Peyer's patch (tissue), 4 donors: ENCODE measurements at places on chromosomes 12 and 14. TPM values are rescaled to one million over a fixed set of nuclear protein-coding genes. Genes with fewer than 3 reads are reported as not detected.

DNA sequence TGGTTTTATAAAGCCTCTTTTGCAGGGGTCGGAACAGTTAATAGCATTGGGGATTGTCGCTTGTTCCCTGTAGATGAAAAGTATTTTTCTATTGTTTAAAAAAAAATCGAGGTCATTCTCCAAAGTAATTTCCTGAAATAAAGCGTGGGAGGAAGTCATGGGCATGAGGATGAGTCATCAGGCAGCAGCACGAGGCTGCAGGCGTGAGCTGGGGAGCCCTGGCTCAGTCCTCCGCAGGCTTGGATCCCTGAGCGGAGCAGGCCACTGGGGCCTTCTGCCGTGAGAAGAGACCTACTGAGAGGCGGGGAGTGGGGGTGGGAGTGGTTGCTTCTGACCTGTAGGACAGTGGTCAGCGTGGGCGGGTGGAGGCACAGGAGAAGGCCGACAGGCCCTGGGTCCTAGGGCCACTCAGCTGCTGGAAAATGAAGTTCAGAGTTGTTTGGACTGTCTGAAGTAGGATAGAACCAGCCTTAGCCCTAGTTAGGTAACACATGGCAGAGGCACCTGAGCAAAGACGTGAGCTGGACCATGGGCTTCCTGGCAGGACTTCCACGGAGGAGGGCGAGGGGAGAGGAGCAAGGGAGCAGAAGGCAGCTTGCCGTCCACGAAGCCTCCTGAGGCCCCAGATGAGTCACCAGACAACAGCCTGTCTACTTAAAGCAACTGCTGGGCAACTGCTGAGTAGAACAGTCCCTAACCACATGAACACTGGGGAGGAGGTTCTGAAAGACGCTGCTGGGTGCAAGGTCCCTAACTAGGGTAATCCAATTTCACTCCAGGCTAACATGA, 21.1 kb upstream of the LGALS3 start:
- peak; percentile 88 for DNase-seq
- H3K4me1 ChIP-seq: peaks cover 27% of the 10 kb centered on the region
- peak overlapping the region; percentile 93 for H3K27ac ChIP-seq
- H3K27me3 ChIP-seq: no peaks in the 10 kb centered on the region
- H3K36me3 ChIP-seq: no peaks in the 10 kb centered on the region

Gene BDKRB1
- 2.3 TPM for total RNA-seq

Gene FAM222A
- 26.1 TPM for total RNA-seq

DNA sequence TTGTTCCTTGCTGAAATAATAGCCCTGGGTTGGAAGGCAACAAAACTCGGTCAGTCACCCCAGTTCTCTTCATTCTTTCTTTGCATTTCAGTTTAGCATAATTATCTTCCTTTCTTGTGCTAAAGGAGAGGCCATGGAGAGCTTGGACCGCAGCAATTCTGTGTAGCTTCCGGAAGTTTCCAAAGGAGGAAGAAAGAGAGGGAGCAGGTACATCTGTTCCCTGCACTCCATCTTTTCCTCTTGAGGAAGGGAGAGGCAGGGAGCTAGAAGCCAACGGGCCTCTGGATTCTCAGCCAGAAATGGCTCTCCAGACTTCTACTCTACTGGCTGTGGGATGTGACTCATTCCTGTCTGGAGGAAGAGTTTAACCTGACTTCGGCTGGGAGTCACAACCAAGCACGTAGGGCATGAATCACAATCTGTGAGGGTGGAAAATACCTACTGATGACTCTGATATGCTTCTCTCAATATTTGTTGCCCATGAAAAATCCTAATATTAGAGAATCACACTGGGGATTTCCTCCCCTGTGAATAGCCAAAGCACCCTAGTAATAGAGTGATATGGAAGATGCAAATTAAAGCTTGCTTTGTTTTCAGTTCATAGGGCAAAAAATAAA, 17.0 kb downstream of the ANO6 start:
- no peak for DNase-seq
- H3K36me3 ChIP-seq: no peaks in the 10 kb centered on the region
- H3K27me3 ChIP-seq: no peaks in the 10 kb centered on the region
- peaks cover 47% of the 10 kb centered on the region for H3K4me1 ChIP-seq

GRCh38 chr14:38248321-38249028, 7.4 kb downstream of the CLEC14A start:
- no peaks in the 10 kb centered on the region for H3K36me3 ChIP-seq
- H3K27ac ChIP-seq: no peak overlapping the region
- H3K4me3 ChIP-seq: no peak overlapping the region
- H3K27me3 ChIP-seq: no peaks in the 10 kb centered on the region
- no peaks in the 10 kb centered on the region for H3K4me1 ChIP-seq

GRCh38 chr14:51880835-51881580, 20.6 kb downstream of the GNG2 start:
- H3K27me3 ChIP-seq: no peaks in the 10 kb centered on the region
- H3K27ac ChIP-seq: no peak overlapping the region
- no peak for DNase-seq
- no peaks in the 10 kb centered on the region for H3K36me3 ChIP-seq

Gene SMIM41
- not detected for total RNA-seq

DNA sequence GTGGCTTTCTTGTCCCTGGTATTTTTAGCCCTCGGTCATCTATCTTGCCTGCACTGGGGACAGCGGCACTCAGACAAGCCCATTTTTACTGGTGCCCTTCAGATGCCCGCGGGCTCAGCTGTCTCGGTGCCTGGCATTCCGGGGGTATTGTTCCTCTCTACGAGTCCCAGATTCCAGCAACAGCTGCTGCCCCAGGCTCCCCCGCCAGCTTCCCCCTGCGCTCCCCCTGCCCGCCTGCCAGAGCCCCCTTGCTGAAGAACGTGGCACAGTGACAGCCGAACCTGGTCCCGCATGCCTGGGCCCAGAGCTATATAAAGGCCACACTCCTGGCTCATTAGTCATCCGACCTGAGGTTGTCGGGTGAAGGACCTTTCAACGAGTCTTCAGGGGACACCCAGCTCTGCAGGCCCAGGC, 10.9 kb upstream of the MYL2 start:
- H3K4me3 ChIP-seq: no peak overlapping the region
- no peaks in the 10 kb centered on the region for H3K36me3 ChIP-seq
- H3K27me3 ChIP-seq: no peaks in the 10 kb centered on the region
- DNase-seq: no peak

Gene CPNE8
- 4.4 TPM for total RNA-seq

DNA sequence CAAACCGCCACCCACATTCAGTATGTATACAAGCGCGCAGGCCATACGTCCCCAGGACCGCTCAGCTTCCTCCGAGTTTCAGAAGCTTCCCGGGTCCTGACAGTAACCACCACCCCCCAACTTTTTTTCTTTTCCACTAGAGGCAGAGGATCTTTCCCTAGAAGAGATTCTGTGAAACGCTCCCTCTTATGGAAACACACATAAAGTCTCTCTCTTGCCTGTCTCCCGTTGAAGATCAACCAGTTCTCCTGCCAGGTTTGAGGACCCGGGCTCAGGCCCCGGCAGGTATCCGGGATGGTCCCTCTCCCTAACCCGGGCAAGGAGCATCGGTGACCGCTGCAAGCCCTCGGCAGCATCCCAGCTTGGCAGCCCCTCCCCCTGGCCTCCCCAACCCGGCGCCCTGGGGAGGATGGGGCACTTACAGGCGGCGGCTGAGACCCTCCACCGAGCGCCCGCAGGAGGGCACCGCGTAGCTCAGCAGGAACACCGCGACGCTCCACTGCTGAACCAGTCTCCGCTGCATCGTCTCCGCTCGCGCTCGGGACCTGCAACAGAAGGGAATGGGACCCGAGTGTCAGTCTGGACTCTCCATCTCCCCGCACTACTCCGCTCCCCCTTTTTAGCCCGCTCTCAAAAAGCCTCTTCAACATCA, 3.4 kb downstream of the PTHLH start:
- H3K4me1 ChIP-seq: peaks cover 9% of the 10 kb centered on the region
- no peak for DNase-seq
- H3K4me3 ChIP-seq: peak overlapping the region; percentile 56
- H3K36me3 ChIP-seq: no peaks in the 10 kb centered on the region

GRCh38 chr12:80099259-80099658, at the start of gene OTOGL:
TSS of gene OTOGL (plus strand) at chr12:80099537. CDS start at chr12:80209432, 109,895 bp downstream.
- H3K27ac ChIP-seq: no peak within 1 kb of the TSS
- H3K4me3 ChIP-seq: no peak within 1 kb of the TSS
- no peak for DNase-seq

GRCh38 chr12:123992118-123992825, 19.3 kb downstream of the ZNF664 start:
- H3K27ac ChIP-seq: no peak overlapping the region
- no peaks in the 10 kb centered on the region for H3K4me1 ChIP-seq
- H3K36me3 ChIP-seq: no peaks in the 10 kb centered on the region

GRCh38 chr12:62720661-62721330, 214.2 kb downstream of the PPM1H start:
- H3K36me3 ChIP-seq: no peaks in the 10 kb centered on the region
- H3K27me3 ChIP-seq: no peaks in the 10 kb centered on the region
- H3K27ac ChIP-seq: no peak overlapping the region
- H3K4me1 ChIP-seq: no peaks in the 10 kb centered on the region
- no peak overlapping the region for H3K4me3 ChIP-seq

Gene NDUFA9
- total RNA-seq: 20.6 TPM

GRCh38 chr14:75425446-75425845, 2.4 kb upstream of the JDP2 start:
- H3K4me3 ChIP-seq: no peak overlapping the region
- peak overlapping the region; percentile 75 for H3K27ac ChIP-seq
- DNase-seq: no peak
- H3K36me3 ChIP-seq: no peaks in the 10 kb centered on the region
